ENCODE measurements at places on chromosomes 12 and 14.

GRCh38 chr12:71671816-71672215 lies 7.7 kb downstream of the THAP2 start:
- no peak for DNase-seq

DNA sequence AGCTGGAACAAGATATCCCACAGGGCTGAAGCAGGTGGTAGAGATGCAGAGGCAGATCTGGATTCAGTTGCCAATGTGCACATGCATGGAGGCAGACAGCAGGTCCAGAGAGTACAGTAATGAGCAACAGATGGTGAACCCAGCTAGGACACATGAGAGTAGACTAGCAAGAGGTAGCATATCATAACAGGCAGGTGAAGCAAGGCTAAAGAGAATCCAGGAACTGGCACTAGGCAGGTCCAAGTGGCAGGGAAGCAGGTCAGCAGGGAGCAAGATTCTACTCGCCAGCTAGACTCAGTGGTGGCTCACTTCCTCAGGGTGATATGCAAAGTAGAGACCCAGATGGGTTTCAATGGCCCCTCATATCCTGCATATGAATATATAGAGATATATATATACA lies 15.3 kb upstream of the MYF6 start:
- no peak for DNase-seq

GRCh38 chr14:64774272-64774671 lies 70.0 kb downstream of the PLEKHG3 start:
- DNase-seq = no peak

GRCh38 chr14:20707622-20708021 lies 19.1 kb downstream of the ANG start:
- no peak for DNase-seq

Measured in NCI-H1048 (cell line).